ENCODE measurements at places on chromosomes 4 and X.
A peak's percentile ranks its signal among the peaks of the same experiment; 100 is the strongest.

GRCh38 chr4:25563071-25563564 lies 92.5 kb upstream of the SLC34A2 start:
- DNase-seq = no peak

DNA sequence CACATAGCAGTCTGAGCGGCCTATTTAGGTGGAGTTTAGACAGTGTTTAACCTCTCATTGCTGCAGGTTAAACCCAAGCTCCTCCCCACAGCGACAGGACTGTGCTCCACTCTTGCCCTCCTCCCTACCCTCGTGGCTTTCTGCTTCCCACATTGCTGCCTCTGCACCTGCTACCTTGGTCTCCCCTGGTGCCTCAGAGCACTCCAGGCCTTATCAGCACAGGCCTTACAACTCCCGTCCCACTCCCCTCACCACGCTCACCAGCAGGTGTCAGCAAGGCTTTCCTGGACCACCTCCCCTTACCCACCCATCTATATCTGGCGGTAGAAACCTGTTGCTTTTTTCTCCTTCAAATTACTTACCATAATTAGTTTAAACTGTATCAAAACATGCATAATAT lies 18.6 kb downstream of the HELT start:
- no peak for DNase-seq

DNA sequence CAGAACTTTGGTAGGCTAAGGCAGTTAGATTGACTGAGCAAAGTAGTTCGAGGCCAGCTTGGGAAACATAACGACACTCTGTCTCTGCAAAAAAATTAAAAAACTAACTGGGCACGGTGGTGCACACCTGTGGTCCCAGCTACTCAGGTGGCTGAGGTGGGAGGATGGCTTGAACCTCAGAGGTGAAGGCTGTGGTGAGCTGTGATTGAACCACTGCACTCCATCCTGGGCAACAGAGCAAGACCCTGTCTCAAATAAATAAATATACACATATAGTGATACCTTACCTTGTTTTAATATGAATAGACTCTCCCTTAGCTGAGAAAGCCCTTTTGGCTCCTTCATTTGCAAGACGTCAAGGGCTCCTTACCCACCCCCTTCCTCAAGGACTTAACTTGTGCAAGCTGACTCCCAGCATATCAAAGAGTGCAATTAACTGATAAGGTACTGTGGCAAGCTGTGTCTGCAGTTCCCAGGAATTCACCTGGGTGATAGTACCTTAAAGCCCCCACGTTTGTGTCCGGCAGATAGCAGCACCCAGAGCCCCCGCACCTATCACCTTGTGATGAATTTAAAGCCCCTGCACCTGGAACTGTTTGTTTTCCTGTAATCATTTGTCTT lies 655.6 kb upstream of the GALNTL6 start:
- DNase-seq = no peak

DNA sequence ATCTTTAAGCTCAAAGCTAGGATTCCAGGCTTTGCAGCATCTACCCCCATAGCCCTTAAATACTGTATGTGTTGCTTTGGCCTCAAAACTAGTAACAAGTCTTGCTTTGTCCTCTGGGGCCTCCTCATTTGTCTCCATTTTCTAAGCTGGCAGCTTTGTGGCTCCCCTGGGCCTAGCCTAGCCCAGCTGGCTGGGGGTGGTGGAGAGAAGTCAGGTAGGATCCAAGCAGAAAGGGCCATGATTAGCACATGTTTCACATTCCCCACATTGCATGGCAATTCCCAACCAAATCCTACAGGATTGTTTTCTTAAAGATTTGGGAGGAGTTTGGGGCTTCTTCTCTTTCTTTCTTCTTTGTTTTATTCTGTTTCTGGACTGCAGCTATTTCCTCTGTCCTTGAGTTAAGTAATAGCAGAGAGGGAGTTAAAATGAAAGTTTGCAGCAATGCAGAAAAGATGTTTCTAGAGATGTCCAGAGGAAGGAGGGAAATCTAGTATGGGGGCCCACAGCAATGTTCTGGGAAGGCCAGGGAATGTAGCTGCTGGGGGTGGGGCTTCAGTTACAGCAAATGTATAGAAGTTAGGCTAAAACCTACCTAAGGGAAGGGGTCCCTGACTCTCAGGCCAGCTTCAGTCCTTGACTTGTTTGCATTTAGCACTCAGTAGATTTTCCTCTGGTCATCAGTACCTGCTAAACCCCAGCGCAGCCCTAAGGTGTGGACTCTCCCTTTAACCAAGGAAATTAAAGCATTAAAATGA lies 92.1 kb downstream of the SHROOM4 start:
- DNase-seq = no peak

- DNase-seq = no peak
Measured at GRCh38 chr4:53937327-53937726, 127.1 kb downstream of the CHIC2 start.

- no peak for DNase-seq
Measured at GRCh38 chr4:103118166-103118565, 18.5 kb upstream of the BDH2 start.

- no peak for DNase-seq
Measured at GRCh38 chr4:30454504-30454903, 265.7 kb upstream of the PCDH7 start.

- DNase-seq = no peak
Measured at GRCh38 chr4:113823291-113823659, 61.7 kb upstream of the CAMK2D start.

GRCh38 chrX:147646949-147647723 lies 264.6 kb upstream of the FMR1 start:
- DNase-seq = no peak

DNA sequence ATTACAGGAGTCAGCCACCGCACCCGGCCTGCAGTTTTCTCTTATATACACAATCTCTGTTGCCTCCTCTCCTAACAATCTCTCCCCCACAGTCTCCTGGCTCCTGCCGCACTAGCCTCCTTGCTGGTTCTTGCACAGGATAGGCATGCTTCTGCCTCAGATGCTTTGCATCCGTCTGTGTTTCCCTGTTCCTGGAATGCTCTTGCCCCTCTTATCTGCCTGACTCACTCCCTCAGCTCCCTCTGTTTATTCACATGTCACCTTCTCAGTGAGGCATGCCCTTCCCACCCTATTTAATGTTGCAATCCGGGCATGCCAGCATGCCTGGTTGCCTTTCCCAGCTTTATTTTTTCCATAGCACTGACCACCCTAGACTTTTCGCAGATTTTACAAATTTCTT lies 161.9 kb downstream of the PHF8 start:
- DNase-seq = no peak

GRCh38 chr4:84954982-84955567 lies 11.4 kb downstream of the WDFY3 start:
- no peak for DNase-seq

GRCh38 chr4:110064295-110064694 lies 134.1 kb downstream of the ELOVL6 start:
- DNase-seq = no peak

DNA sequence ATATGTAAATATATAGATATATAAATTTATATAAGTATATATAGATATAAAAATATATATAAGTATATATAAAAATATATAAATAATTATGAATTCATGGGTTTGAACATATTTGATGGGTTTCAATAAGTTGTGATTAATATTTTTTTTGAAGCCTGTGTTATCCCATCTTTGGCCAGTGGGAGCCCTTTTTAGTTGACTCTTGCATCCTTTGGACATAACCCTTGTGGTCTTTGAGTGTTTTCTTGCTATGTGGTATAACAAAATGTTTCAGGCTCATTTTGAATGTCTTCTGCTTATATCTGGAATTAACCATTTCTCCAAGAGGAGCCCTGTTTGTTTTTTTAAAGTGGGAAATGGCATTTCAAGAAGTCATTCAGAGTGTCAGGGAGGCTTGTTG lies 15.2 kb downstream of the SNX25 start:
- DNase-seq = no peak

GRCh38 chr4:41258783-41259182 lies 2.1 kb downstream of the UCHL1 start:
- DNase-seq = no peak

- DNase-seq = no peak
Measured at GRCh38 chr4:151359576-151359975, 34.2 kb upstream of the SH3D19 start.

DNA sequence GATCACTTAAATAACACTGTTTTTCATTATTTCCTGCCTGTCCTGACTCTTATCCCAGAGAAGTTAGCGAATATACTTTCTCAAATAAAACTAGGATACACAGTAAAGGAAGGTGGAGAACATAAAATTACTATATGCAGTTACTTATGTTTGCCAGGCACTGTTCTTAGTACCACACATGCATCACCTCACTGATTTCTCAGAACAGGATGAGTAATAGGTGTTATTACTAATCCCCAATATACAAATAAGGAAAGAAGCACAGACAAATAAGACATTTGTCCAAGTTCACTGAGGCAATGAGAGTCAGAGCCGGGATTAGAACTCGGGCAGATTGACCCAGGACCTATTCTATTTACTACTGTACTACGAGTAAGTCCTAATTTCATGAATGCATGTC lies 91.7 kb downstream of the CORIN start:
- DNase-seq = no peak

DNA sequence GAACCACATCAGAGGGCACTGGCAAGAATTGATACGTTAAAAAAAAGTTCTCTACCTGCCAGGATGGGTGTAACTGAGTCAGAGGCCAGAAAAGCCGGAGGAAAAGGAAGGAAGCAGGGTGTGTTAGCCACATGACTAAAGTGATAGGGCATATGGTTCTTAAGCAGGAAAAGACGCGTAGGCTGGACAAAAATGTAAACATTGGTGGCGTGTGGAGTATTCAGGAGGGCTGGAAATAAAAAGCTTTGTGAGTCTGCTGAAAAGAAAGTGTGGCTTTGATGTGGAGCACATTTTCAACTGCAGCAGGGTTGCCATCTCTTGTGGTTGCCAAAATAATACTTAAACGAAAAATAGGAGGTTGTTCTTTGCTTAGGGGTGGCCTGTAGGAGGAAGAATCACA lies 186.5 kb upstream of the RPL34 start:
- DNase-seq = peak; percentile 3

DNA sequence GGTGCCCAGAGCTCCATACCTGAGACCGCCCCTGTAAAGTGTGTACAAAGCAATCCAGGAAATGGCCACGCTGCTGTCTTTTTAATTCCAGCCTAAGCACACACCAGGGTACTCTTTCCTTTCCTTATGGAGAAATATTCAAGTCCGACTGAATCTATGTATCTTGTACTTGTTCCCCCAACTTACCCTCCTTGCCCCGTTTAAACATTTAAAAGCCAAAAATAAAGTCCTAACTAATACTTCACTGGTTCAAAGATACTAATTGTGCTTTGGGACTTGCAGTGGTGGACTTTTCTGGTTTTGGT lies 731 bp upstream of the AMMECR1 start:
- no peak for DNase-seq

GRCh38 chrX:135304741-135305140 lies 4.5 kb upstream of the ETDC start:
- no peak for DNase-seq

GRCh38 chr4:55553441-55554201 lies 6.9 kb upstream of the CLOCK start:
- DNase-seq = no peak

DNA sequence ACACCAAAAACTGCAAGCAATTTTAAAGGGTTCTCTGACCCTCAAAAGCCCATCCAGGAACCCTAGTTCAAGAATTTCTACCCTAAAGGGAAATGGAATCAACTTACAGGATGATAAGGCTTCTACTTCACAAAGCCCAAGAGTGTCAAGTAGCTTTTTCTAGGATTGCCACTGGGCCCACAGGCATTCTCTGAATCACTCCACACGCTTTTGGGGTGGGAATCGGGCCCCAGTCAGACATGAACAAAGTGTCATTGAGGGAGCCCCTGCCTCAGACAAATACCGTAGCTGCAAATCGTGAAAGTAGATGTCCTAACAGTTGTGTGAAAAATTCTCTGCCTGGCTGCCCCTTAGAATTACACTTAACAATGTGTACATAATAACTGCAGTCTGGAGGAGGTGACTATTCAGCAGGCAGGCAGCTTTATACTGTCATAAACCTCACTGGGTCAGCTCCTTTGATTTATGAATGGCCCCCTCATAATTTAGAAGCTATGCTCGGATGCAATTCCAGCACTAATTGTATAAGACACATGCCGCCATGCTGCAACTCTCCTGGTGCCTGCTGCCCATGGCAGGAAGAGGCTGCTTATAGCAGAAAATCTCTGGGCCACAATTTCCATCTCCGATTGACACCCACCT lies 36.7 kb downstream of the CHRDL1 start:
- no peak for DNase-seq

- no peak for DNase-seq
Measured at GRCh38 chrX:7346021-7346420, 198.1 kb upstream of the PUDP start.

- no peak for DNase-seq
Measured at GRCh38 chr4:76233967-76234678, 17.4 kb upstream of the FAM47E start.
